ENCODE measurements at places on chromosomes 11 and 22.

GRCh38 chr11:78030429-78031325 lies 7.6 kb upstream of the KCTD14 start:
- no peak for DNase-seq

DNA sequence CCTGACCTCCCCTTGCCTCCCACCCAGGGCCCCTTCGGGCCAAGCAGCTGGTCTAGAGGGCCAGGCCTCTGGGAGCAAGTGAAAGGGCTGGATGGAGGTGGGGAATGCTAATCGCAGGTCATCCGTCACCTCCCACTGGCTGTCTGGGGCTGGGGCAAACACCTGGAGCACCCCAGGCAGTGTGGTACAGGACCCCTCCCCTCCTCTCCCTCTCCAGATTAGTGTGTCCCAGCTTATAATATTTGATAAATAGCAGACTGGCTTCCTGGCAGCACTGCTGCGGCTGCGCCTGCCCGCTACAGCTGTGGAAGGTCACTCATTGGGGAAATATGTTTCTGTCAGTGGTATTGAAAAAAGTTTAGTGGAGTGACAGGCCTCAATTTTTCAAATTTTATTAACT lies 90.7 kb upstream of the PHOX2A start:
- no peak for DNase-seq

GRCh38 chr11:46198245-46199240 lies 77.3 kb upstream of the PHF21A start:
- no peak for DNase-seq

GRCh38 chr22:27400811-27401210 lies 400.7 kb downstream of the MN1 start:
- no peak for DNase-seq

DNA sequence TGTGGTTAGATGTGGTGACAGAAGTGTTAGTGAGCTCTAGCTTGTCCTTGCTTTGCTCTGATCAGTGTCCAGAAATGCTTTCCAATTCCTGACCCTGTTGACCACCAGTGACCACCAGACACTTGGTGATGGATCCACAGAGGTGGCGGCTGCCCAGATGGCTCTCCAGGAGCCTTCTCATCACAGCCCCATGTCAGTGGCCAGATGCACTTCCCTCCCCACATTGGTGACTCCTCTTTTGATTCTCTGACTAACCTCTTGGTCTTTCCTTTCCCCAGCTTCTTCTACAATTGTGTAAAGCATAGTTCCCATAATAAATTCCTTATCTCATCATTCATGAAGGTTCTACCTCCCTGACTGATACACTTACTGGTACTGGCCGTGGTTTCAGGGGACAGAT lies 40.1 kb upstream of the CXCR5 start:
- no peak for DNase-seq

GRCh38 chr22:30420347-30421125 lies 5.0 kb upstream of the MTFP1 start:
- no peak for DNase-seq
